ENCODE measurements at places on chromosomes 12 and 14.
A peak's percentile ranks its signal among the peaks of the same experiment; 100 is the strongest.

DNA sequence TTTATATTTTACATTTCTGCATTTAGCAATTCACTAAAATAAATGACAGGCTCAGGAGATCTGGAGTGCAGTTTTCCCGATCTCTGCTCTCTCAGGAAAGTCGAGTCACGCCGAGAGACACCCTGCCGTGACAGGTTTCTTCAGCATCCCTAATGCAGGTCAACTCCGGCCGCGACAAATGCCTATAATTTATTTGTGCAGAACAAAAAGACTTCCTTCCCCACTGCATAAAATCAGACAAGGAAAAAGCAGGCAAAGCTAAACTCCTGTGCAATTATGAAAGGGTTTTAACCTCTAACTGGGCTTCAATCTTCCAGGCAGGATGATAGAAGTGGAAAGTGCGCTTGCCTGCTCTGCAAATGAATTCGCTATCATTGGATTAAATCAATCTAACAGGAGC lies 28.1 kb downstream of the SPRING1 start:
- no peak for DNase-seq

DNA sequence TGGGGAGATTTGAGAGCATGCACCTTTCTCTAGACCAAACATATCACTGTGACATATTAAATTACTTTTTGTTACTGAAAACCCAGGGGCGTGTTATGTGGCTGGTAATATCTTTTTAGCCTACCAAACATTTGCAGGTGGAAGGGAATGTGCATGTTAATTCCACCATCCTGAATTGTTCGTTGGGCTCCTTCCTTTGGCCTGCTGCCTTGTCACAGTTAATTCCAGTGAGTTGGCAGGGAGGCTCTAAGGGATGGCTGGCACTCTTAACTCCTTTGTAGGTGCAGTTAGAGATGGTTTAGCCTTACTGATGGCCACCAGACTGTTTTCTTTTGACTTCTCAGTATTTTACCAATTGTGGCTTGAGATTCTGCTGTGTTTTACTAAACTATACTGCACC lies 64.5 kb downstream of the DIP2B start:
- DNase-seq, result no peak

DNA sequence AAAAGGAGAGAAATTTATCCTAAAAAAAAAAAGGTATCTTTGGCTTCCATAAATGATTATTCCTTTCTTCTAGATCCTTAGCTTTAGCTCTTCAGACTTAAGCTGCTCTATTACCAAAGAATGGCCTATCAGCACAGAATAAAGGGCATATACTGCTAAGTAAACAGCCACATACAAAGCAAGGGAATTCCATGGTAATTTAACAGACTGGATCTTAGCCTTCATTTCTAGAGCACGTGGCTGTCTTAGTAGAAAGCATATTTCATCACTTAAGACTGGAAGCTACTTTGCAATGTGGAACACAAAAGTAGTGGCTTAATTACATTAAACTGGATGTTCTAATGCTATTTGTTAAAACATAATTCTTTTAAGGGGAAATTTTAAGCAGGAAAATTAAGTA lies 23.1 kb downstream of the TMED10 start:
- DNase-seq, result no peak

DNA sequence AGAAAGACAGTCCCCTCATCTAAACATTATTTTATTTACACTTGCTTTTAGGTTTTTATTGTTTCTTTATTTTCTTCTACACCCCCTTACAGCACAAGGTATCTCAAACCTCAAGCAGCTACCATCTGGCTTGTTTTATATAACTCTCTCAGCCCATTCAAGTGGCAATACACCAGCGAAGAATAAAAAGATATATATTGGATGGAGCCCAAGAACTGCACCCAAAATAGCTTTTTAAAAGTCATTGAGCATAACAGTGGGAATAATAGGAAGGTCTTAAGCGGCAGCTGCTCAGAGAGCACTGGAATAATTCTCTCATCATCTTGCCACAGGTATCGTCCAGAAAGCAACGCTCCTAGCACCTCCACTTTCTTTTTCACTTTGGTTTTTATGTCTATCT lies 322.5 kb downstream of the SYT1 start:
- no peak for DNase-seq

DNA sequence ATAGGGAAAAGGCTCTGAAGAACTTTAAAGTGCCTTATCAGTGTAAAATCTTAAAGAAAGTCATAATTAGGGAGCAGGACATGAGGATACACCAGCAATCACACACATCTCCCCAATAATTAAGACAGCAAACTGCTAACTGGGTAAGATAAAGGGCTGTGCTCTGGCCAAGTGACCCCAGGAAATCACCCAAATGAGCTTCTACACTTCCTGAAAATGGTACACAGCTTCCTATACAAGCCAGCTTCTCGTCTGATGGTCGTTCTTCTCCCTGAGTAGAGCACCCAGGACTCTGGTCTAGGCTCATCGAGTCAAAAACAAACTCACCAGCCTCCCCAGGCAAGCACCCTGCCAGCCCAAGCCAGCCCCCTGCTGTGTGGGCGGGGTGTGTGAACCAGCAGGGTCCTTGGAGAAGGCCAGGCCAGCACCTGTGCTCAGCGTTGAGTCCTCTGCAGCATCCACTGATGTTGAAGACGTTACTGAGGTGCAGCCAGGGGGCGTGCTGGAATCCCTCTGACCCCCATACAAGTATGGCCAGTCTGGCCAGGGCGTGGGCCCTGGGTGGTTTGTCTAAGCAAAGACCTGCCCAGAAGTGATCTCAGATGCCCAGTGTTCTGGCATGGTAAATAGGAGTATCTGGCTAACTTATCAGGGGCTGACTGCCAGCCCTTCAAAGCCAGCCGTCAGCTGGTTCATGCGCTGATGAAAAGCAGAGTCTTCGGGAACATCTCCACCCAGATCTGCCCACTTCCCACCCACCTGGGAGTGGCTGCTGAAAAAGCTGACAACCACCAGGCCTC lies 41.4 kb downstream of the ACTN1 start:
- DNase-seq, result no peak

GRCh38 chr12:52235001-52235764 lies 2.1 kb downstream of the KRT7 start:
- DNase-seq, result no peak

DNA sequence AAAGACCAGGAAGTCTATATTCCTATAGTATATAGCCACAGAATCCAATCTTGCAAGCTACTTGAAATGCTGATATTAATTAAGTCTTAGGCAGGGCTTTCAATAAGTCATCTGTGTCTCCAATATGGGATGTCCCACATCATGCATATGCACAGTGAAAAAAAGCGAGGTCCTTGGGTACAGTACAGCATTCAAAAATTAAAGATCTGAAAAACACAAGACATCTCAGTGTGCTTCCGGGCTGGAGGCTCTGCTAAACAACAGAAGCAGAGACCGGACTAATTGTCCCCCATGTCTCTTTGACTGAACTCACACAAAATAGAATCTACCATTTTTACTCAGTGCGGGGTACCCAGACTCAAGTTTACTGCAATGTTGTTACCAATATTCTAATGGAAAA lies 156.0 kb downstream of the DAD1 start:
- DNase-seq, result no peak

DNA sequence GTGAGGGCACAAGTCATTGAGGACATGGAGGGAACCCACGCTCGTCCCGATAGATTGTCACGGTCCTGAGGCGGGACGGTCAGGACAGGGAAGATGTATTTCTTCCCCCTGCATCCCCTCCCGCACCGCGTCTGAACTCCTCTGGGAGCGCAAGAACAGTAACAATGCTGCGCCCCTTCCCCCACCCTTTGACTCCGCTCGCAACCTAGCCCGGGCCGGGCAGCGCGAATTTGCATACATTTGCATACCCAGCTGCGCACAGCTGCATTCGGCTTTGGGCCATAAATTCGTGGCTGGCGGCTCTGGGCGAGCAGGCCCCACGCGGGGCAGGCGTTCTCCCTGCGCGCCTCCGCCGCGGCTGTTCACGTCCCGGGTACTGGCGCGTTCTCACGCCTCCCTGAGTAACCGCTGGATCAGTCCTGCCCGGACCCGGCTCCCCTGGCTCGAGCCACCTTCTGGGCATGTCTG lies 29.0 kb upstream of the SMUG1 start:
- no peak for DNase-seq

GRCh38 chr12:53005215-53005985 lies 856 bp upstream of the EIF4B start:
- no peak for DNase-seq

DNA sequence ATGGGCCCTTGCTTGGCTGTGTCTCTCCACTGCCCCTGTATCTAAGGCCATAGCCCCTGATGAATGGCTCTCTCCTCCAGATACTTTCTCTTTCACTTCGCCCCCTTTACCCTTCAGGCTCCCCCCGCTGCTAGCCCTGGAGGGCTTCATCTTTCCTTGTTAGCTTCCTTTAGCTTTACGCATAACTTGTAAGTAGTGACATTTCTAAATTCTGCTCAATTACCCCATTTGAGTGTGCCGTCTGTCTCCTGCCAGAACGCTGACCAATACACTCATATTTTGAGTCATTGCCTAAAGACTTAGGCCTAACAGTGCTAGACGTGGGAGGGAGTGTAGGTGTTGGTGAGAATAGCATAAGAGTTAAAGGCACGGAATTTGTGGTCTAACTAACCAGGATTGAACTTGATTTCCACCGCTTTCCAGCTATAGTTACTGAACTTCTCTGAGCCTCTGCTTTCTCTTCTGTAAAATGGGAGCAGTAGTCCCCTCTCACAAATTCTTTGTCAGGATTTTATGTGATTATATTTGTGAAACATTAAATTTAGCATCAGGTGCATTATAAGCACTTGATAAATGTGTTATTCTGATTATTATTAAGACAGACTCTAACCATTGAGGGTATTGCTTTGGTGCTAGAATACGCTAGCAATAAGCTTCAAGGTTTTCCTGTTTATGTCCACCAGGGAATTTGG lies 129.3 kb downstream of the ZFP36L1 start:
- DNase-seq, result peak; percentile 17

GRCh38 chr12:91191513-91192111 lies 9.0 kb upstream of the DCN start:
- no peak for DNase-seq

GRCh38 chr12:130792821-130793553 lies 46.1 kb downstream of the STX2 start:
- no peak for DNase-seq

GRCh38 chr14:103472939-103473338 lies 49.7 kb downstream of the CKB start:
- no peak for DNase-seq

GRCh38 chr14:100381395-100382105 lies 58.4 kb downstream of the SLC25A47 start:
- no peak for DNase-seq

DNA sequence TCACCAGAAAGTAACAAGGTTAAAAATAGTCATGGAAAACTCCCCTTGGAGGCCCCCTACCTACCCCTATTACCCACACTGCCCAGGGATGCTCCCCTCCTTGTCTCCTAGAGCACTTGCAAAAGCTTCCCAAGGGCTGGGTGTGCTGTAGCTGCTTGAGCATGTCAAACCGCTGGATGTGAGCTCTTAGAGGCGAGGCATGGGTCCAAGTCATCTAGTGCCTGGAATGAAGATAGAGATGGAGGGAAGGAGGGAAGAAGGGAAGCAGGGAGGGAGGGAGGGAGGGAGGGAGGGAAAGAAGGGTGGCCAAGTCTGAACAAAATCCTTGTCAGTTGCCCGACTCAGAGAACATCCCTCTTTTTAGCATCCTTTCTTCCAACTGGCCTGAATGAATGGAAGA lies 43.1 kb downstream of the LTBP2 start:
- no peak for DNase-seq

DNA sequence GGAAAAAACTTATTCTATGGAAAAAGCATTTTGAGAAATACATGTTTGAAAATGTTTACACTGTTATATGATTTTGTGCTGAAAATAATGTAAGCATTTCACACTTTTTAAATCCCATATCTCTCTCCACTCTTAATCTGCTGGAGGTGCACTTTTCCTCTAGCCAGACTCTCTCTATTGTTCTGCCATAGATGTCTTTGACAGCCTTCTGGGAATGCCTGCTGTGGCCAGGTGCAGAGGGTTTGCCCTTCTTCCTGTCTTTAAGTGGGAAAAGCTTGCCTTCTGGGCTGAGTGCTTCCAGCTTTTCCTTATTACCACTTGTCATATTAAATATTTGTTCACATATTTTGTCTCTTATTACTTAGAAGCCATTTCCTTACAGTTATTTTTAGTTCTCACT lies 60.1 kb upstream of the PPM1H start:
- no peak for DNase-seq

GRCh38 chr12:94536040-94536965 lies 76.6 kb upstream of the CEP83 start:
- no peak for DNase-seq

DNA sequence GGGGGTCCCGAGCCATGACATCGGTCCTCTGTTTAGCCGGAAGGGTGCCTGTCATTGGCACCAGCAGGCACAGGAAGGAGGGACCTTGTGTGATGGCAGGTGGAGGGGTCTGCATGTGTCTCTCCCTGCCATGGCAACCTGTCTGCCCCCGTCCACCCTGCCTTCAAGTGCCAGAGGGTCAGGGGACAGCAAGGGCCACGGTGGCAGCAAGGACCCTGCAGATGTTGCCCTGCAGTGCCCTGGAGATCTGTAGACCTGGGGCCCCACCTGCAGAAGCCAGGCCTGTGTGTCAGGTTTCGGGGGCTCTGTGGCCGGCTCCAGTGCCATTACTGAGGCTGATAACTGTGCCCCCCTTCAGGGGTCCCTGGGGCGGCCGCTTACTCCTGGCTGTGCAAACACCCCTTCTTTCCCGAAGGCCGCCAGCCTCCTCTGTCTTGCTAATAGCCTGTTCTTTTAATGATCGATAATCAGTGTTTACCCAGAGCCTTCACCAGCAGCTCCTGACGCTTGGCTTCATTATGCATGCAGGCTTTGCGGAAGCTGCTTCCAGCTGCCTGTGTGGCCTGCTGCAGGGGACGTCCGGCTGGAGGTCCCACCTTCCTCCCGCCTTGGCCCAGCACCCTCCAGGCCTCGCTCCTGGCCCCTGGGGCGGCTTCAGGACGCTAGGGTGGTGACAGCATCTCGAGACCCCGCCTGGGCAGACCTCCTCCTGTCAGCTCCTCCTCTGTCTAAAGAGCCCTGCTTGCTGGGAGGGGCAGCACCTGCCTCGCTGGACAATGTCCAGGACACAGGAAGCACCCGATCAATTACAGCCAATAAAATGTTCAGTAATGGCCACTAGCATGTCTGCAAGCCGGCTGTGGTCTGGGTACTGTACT lies 153.0 kb downstream of the KIF26A start:
- no peak for DNase-seq

GRCh38 chr14:88245321-88245720 lies 77.7 kb downstream of the KCNK10 start:
- no peak for DNase-seq

DNA sequence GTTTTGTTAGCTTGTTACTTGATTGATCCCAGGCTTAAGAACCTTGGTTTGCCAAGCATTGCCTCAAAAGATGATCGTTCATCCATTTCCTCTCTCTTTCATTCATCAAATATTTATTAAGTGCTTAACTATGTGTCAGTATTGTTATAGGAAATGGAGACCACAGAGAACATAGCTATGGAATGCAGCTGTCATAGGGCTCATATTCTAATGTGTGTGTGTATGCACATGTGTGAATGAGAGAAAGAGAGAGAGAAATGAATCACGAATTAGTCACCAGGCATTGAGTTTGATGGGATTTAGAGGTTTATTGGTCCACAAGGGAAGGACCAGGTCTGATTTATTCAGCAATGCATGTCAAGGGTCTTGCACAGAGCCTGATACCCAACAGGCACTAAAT lies 71.0 kb upstream of the FBXO21 start:
- DNase-seq, result no peak
